ENCODE measurements at places on chromosomes 7 and 10. TPM values are rescaled to one million over a fixed set of nuclear protein-coding genes. Genes with fewer than 3 reads are reported as not detected.

GRCh38 chr7:71281261-71281660 lies 149.3 kb downstream of the GALNT17 start:
- no peak overlapping the region for H3K4me3 ChIP-seq
- H3K27ac ChIP-seq = no peak overlapping the region
- no peak for DNase-seq
- no peaks in the 10 kb centered on the region for H3K27me3 ChIP-seq
- H3K4me1 ChIP-seq = no peaks in the 10 kb centered on the region
- no peaks in the 10 kb centered on the region for H3K36me3 ChIP-seq

DNA sequence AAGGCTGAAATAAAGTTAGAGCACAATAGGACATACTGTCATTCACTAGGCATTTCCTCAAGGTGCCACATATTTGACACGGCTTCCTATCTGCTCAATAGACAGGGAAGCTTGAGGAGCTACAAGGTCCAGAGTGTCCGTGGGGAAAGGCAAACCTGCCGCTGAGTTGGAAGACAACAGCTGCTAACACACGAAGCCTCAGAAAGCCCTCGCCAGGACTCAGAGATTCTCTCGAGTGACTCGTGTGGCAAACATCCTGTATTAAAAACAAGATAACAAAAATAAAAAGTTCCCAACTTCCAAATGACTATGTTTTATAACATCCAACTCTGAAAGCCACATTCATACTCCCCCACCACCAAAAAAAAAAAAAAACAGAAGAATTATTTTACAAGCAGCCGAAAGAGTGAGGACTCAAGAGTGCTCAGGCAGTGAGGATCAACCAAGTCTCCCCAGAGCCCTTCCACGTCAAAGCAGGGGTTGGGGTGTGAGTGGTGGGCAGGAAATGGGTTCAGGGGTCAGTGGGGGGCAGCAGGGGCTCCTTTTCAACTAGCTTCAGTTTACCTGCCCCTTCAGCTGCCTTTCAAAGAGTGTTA lies 67.6 kb downstream of the STK17A start:
- peak overlapping the region; percentile 98 for H3K27ac ChIP-seq
- peak overlapping the region; percentile 75 for H3K4me3 ChIP-seq
- H3K36me3 ChIP-seq = peaks cover 33% of the 10 kb centered on the region
- no peak for DNase-seq

Gene GNAT3
- total RNA-seq = not detected

- H3K4me3 ChIP-seq = no peak overlapping the region
- H3K27ac ChIP-seq = no peak overlapping the region
- H3K27me3 ChIP-seq = peaks cover 7% of the 10 kb centered on the region
These were observed 150.1 kb upstream of the C1GALT1 start for GRCh38 chr7:7032221-7032620.
